ENCODE measurements at places on chromosomes 3 and 15.

DNA sequence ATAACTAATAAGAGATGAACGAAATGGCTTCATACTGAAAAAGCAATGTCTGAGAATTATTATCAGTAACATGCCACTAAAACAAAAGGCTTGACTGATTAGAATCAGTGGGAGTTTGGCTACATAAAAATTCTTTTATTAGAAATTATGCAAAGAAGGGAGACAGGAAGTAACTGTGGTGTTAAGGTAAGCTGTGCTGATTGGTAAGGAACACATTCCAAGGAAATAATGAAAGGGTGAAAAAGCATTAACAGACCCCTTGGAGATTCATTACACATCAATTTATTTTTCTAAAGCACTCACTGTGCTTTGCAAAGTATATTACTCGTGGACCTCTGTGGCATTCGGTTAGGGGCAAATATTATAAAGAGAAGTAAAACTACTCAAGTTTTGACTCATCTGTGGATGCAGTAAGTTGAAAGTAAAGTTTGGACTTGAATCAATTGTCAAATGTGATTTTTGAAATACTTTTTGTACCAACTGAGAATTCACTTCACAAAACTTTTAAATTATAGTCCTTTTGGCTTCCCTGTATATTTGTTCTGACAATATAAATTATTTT, 176.1 kb upstream of the ZPLD1 start:
- DNase-seq, result no peak

- DNase-seq, result no peak
These were observed 385.3 kb downstream of the NTRK3 start for GRCh38 chr15:87871258-87871681.

DNA sequence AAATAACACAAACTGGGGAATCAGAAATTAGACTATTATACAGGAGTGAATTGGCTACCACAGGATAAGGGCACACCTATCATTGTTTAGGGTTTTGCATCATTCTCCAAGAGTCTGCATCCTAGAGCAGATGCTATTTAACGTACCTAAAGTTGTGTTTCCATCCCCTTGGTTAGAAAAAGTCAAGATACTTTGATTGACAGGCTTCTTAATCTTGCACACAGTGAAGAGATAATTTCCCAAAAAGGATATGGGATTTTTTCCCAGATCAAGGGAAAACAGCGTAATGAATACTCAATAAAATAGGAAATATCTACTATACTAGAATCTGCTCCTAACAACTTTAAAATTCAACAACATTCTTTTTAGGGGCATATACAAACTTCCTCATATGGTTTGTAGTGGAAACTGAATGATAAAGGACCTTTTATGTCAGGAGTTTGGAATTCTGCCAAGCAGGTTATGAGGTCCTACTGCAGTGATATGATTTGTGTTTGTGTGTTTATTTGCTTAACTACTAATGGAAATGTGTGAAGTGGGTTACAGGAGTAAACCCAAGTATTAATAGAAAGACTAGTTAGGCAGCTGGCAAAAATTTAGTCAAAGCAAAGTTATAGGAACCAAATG, 124.1 kb upstream of the MME start:
- DNase-seq, result no peak

- DNase-seq, result no peak
These were observed 242.8 kb upstream of the UBE2E2 start for GRCh38 chr3:22960105-22960984.

- DNase-seq, result no peak
These were observed 125.5 kb upstream of the TRIM42 start for GRCh38 chr3:140552403-140552802.

- no peak for DNase-seq
These were observed 516.0 kb downstream of the GABRG3 start for GRCh38 chr15:27486683-27487647.

Measured in stimulated activated effector memory CD8-positive, alpha-beta T cell treated with anti-CD3 and anti-CD28 coated beads, Interleukin-12 subunit alpha, Interleukin-12 subunit beta, amount 100 ng/mL, for 72 hours (primary cell).